Psoas muscle (tissue), 8 donors: ENCODE measurements at places on chromosomes 16 and 17. TPM values are rescaled to one million over a fixed set of nuclear protein-coding genes. Genes with fewer than 3 reads are reported as not detected.

The KRTAP4-6 gene
- not detected for total RNA-seq

The TOX3 gene
- not detected for total RNA-seq

The TEKT1 gene
- not detected for total RNA-seq

The TP53TG3B gene
- not detected for total RNA-seq

The KRT33A gene
- not detected for total RNA-seq

The CDRT15L2 gene
- not detected for total RNA-seq

The VTN gene
- 1.2 TPM for total RNA-seq

The CDR2 gene
- 4.8 TPM for total RNA-seq

The ASGR1 gene
- not detected for total RNA-seq

The SYNGR3 gene
- 0.52 TPM for total RNA-seq

The MYH2 gene
- total RNA-seq = 7,455 TPM

The ITGAD gene
- total RNA-seq = not detected

DNA sequence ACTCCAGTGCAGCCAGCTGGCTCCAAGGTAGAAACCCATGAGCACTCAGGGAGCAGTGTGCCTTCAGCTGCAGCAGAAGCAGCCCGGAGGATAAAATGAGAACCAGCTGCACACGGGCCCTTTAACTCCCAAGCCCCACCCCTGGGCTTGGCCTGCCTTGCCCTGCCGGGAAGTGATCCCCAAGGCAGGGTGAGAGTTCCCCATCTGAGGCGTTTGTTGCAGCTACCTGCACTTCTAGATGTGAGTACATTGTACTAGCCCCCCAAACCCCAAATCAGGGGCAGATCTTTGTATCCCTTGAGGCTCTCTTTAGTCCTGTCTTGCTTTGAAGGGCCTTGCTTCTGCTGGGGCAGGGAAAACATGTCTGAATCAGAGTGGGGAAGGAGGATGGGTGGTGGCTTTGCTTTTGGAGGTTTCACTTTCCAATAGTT, at the start of gene MVP:
Gene MVP (plus strand): TSS at position 192 of the 431 bp plus-strand sequence. CDS start 10,088 bp downstream, outside the sequence.
- peak; percentile 68 for DNase-seq

GRCh38 chr16:3858801-3859200, 21.7 kb downstream of the CREBBP start:
- DNase-seq = no peak

GRCh38 chr16:56309008-56309407, 116.3 kb downstream of the AMFR start:
- DNase-seq = no peak

DNA sequence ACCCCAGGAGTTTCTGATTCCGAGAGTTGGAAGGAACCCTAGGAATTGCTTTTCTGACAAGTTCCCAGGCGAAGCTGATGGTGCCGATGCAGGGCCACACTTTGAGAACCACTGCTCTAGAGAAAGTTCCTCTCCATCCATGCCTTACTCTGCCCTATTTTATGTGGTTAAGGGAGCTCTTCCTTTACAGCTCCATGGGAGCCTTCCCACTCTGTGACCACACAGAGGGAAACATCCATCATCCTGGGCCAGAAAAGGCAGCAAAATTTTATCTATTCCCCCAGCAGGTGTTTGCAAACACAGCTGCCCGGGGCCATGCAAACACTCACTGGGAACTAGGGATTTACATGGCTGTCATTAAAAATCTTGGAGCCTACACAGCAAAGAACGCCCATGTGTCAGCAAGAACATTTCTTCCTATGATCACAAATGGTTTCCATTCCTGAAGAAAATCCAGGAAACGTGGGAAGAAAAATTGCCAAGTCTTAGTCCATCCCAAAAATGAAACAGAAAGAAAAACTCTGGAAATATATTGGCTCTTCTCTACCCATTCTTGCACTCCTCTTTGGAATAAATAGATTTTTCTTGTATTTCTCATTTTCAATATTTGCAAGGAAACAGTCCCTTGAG, 252.7 kb downstream of the PMP22 start:
- no peak for DNase-seq

DNA sequence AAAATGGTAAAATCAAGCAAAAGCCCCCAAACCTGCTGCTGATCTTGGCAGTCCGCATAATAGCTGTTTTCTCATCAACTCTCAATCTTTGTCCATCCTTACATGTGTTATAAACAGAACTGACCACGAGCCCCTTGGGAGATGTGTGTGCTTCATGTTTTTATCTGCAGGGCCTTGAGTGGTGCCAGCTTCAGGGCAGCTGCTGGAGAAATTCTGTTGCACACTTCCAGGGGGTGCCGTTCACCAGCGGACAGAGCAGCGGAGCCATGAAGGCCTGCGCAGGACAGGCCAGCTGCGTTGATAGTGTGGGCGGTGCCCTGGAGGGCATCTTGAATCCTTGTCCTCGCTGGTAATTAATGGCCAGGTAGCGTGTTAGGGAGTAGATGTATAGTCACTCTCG, 20.1 kb downstream of the MPRIP start:
- DNase-seq = no peak

GRCh38 chr17:49987681-49988441, 7.2 kb downstream of the DLX3 start:
- DNase-seq = no peak

- no peak for DNase-seq
Measured at GRCh38 chr16:63602206-63602927, 1519.5 kb downstream of the CDH11 start.

DNA sequence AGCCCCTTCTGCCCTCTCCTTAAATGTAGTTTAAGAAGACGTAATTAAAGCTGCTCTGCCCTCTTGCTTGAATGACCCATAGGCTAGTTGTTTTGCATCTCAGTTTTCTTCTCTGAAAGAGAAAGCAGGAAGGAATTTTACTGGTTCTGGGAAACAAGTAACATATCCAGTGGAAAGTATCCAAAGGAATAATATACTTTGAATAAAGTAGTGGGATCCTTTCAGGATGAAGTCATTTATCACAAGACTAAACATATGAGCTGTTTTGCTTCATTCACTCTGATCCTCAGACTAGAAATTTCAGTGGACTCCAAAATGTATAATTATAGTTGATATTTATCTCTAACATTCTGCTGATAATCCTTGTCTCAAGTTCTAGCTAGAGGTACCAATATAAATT, 1297.6 kb upstream of the GOT2 start:
- no peak for DNase-seq

GRCh38 chr17:28500712-28501379, 5.3 kb upstream of the FOXN1 start:
- DNase-seq = no peak

DNA sequence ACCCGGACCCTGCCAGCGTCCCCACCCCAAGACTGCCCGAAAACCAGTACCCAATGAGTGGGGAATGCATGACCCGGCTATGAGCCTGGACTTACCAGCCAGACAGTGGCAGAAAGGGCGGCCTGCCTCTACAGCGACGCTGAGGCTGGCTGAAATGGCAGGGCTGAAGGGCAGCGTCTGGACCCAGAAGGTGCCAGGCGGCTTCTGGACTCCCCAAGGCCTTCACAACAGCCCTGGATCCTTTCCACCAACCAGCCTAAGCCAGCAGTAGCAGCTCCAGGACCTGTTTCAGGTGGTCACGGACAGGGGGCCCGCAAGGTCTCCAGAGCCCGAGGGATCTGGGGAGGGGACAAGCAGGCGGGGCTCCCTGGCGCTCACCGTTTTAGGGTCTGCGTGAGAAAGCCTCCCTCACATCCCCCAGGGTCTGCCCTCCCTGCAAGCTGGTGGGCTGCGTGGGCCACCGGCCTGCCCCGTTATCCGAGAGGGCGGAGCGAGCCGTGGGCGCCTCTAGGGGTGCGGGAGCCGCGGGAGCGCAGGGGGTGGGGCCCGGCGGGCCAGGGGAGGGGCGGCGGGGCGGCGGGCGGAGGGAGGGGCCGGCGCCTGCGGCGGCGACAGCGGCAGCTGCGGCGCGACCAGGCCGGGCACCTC, at the start of gene RIPOR1:
Gene RIPOR1 (plus strand): TSS at position 608 of the 648 bp plus-strand sequence. CDS start 9,618 bp downstream, outside the sequence.
- peak; percentile 67 for DNase-seq

- peak; percentile 46 for DNase-seq
Measured at GRCh38 chr17:81983011-81983638, 5.7 kb downstream of the ASPSCR1 start.

DNA sequence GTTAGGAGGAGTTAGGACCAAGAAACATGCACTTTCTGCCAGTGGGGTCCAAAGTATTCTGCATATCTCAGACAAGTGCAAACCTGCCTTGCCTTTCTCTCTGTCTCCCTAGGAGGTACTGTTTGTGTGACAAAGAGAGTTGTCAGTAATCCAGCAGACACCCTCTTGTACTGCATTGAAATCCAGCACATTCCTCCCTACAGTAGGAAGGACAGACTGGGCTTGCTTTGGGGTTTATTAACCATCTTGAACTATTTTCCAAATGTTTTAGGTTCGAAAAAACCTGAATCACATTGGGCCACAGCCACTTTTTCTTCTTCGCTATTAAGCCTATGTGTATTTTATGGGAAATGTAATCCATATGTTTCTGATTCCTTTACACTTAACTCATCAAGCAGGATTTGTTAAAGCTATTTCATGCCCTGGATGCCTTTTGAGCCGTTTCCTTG, 204.2 kb upstream of the KCNJ16 start:
- DNase-seq = no peak

DNA sequence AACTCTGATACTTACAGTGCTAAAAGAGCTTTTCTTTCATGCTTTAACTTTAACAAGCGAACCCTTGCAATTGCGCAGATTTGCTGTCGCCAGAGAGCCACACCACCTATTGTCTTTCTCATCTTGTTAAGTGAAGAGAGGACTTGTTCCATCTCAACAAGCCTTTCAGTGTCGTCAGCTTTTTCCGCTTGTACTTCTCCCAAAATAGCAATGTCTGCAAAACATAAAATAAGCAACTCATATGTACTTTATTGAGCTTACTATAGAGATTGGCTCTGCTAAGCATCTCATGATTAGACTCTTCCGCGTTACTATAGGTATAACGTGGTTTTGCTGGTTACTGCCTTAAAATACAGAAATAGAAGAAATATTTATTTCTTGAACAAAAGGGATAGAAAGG, 51.9 kb downstream of the ABCA8 start:
- no peak for DNase-seq

GRCh38 chr17:49996121-49996494, 1.1 kb upstream of the DLX3 start:
- no peak for DNase-seq

GRCh38 chr16:87580855-87581261, 21.4 kb upstream of the JPH3 start:
- no peak for DNase-seq

DNA sequence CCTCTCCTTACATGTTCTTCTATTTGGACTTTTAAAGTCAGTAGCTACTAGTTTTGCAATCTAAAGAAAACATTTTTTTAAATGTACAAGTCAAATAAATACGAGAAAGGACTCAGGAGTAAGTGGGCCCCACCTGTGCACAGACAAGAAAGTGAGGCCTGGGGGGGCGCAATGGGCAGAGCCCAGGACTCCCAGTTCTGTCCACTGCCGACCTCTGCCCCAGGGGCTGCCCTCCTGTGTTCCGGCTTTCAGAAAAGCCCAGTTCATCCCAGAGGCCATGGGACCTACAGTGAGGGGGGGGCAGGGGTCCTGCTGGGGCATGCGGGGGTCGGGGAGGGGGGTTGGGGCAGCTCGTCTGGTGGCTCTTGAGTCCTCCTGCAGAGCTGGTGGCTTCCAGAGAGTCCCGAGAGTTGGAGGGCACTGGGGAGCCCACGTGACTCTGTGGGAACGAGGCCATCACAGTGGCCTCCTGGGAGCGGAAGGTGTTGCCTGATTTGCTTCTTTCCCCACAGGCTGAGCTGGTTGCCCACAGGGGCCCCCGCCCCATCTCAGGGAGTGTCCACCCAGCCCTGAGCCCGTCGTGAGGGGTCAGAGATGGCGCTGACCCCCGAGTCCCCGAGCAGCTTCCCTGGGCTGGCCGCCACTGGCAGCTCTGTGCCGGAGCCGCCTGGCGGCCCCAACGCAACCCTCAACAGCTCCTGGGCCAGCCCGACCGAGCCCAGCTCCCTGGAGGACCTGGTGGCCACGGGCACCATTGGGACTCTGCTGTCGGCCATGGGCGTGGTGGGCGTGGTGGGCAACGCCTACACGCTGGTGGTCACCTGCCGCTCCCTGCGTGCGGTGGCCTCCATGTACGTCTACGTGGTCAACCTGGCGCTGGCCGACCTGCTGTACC, 2.4 kb downstream of the UTS2R start:
- no peak for DNase-seq

- peak; percentile 32 for DNase-seq
Measured at GRCh38 chr16:89118361-89119165, 24.9 kb downstream of the ACSF3 start.

GRCh38 chr17:34254651-34255380, at the start of gene CCL2:
Gene CCL2, plus strand, starts transcription at chr17:34255285. Its CDS starts 65 bp downstream, at chr17:34255350.
- DNase-seq = peak; percentile 68

DNA sequence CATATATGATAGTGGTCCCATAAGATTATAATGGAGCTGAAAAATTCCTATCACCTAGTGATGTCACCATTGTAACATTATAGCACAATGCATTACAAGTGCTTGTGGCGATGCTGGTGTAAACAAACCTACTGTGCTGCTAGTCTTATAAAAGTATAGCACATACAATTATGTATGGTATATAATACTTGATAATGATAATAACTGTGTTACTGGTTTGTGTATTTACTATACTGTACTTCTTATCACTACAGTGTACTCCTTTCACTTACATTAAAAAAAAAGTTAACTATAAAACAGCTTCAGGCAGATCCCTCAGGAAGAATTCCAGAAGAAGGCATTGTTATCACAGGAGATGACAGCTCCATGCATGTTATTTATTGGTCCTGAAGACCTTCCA, 122.0 kb upstream of the NACA2 start:
- DNase-seq = no peak

- DNase-seq = no peak
Measured at GRCh38 chr17:77417575-77417974, 276.8 kb downstream of the SEC14L1 start.

- peak; percentile 89 for DNase-seq
Measured at GRCh38 chr17:40093580-40094201, 6.7 kb downstream of the NR1D1 start.

DNA sequence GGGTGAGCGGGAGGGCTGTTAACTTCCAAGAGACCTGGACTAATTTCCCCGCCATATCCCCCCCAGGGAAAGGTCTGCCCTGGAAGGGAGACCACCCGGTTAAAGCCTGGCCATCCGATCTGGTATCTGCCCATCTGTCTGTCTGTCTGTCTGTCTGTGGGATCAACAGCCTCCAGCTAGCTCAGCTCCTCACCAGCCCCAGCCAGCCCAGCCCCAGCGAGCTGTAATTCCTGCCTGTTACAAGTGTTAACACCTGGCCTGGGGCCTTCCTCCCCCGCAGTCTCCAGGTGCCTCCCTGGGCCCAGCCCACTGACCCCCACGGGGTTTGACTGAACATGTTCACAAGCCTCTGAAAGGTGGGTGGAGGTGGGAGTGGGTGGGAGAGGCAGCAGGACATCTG, 4.0 kb downstream of the WNT3 start:
- DNase-seq = no peak
